ENCODE measurements at places on chromosomes 7 and 10.

- no peak for DNase-seq
These were observed 77.8 kb upstream of the IKZF1 start for GRCh38 chr7:50226669-50227068.

- no peak for DNase-seq
These were observed 149.8 kb upstream of the PRKCQ start for GRCh38 chr10:6729861-6730344.

- no peak for DNase-seq
These were observed 331.5 kb downstream of the CXCL12 start for GRCh38 chr10:44053391-44053790.

GRCh38 chr7:93242106-93242505, 9.9 kb downstream of the VPS50 start:
- no peak for DNase-seq

DNA sequence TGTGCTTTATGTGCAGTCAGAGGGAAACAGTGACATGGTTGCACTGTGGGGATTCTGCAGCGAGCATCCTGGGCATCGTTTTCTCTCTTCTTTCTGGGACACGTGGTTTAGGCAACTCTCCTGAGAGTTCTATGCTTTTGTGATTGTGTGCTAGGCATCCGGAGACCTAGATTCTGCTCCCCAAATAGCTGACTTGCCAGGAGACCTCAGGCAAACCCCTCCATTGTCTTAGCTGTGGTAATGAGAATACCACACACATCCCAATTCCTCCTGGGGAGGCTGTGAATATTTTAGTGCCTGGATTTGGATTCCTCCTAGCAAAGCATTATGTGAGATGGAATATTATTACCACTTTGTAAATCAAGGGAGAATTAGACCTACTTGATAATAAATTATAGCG, 611.9 kb upstream of the C7orf33 start:
- no peak for DNase-seq

- no peak for DNase-seq
These were observed 34.4 kb downstream of the POLR1F start for GRCh38 chr7:19674266-19674960.

- no peak for DNase-seq
These were observed 6.3 kb downstream of the ZNF212 start for GRCh38 chr7:149245744-149246143.

- no peak for DNase-seq
These were observed 24.8 kb upstream of the MKI67 start for GRCh38 chr10:128151031-128151430.

DNA sequence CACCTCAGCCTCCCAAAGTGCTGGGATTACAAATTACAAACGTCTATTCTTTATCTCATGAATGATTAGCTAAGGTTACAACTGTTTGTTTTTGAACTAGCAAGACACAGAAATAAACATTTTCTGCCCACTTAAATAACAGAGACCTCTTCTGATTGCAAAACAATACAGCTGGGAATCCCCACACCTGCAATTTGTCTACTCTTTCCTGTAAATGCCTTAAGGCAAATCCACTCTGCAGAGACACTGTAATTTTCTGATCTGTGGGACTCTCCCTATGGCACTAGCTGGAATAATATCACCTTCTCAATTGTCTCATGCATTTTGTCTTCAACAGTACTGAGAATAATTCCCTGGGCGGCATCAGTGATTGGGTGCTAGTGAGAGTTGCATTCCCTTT, 149.3 kb upstream of the FAM3C start:
- DNase-seq: no peak

- DNase-seq: no peak
These were observed 173.3 kb downstream of the ELFN1 start for GRCh38 chr7:1843271-1843861.

- DNase-seq: no peak
These were observed 9.9 kb downstream of the SMKR1 start for GRCh38 chr7:129512192-129512591.

GRCh38 chr7:12249706-12250105, 38.6 kb downstream of the TMEM106B start:
- no peak for DNase-seq

- no peak for DNase-seq
These were observed 15.3 kb downstream of the NKX2-3 start for GRCh38 chr10:99548041-99548530.

GRCh38 chr7:156117542-156118247, 305.4 kb upstream of the SHH start:
- no peak for DNase-seq

GRCh38 chr7:378551-379455, 88.8 kb downstream of the FOXL3 start:
- no peak for DNase-seq

GRCh38 chr10:1538531-1539061, 198.7 kb downstream of the ADARB2 start:
- DNase-seq: no peak

- DNase-seq: peak; percentile 9
These were observed 42.4 kb upstream of the AGBL3 start for GRCh38 chr7:134943785-134944400.

GRCh38 chr7:117284692-117285091, 38.2 kb downstream of the WNT2 start:
- DNase-seq: no peak

GRCh38 chr7:88150033-88150432, 69.8 kb downstream of the SRI start:
- DNase-seq: no peak

GRCh38 chr10:7664707-7665106, 2.1 kb downstream of the ITIH5 start:
- DNase-seq: no peak

DNA sequence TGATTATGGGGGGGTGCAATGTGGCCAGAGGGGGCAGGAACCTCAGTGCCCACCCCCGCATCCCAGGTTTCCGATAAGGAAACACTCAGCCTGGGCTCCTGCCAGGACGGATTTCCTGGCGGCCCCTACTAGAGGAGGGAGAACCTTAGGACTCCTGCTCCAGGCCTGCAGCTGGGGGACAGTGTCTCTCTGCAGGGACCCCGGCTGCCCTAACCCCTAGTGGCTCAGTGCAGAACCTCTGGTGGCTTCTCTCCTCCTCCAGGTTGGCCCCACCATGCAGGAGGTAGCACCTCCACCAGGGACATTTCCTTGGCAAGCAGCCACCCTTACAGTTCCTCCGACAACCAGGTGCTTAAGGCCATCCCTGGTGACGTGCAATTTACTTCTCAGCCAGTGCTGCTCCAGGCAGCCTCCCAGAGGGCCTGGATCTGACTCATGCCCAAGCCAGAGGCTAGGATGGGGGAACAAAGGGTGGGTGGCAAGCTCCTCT, 31.9 kb downstream of the SH2B2 start:
- no peak for DNase-seq

- no peak for DNase-seq
These were observed 630.7 kb downstream of the PARD3 start for GRCh38 chr10:34184397-34184796.

GRCh38 chr7:123271231-123271630, 71.5 kb upstream of the SLC13A1 start:
- no peak for DNase-seq

DNA sequence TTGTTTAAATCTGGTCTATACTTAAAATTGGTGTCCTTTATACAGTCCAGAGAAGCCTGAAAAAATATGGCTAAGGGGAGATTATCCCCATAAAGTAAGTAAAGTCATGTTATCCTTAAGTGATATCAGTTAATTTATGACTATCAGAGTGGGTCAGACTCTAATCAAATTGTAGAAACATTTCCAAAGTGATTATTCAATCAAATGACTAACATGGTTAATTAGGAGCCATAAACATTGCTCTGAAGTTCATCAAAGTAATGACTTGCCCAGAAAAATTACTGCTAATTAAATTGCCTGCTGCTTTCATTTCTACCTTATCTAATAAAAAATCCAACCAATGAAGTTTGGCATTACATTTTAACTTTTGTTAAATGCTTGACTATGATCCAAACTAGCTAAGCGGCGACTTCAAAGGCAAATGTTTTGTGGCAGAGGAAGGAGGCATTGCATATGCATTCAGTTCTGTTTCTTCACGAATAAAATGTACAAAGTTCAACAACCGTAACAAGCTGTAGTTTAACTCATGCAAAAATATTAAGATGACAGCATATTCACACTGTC, 76.7 kb downstream of the ETV1 start:
- DNase-seq: no peak

GRCh38 chr10:78860260-78860914, 208.4 kb upstream of the ZMIZ1 start:
- DNase-seq: no peak

GRCh38 chr7:7922684-7923385, 45.8 kb upstream of the GLCCI1 start:
- peak; percentile 36 for DNase-seq

- DNase-seq: no peak
These were observed 12.5 kb downstream of the GLI3 start for GRCh38 chr7:42224391-42225003.

GRCh38 chr10:82144153-82144552, 269.2 kb downstream of the NRG3 start:
- no peak for DNase-seq

DNA sequence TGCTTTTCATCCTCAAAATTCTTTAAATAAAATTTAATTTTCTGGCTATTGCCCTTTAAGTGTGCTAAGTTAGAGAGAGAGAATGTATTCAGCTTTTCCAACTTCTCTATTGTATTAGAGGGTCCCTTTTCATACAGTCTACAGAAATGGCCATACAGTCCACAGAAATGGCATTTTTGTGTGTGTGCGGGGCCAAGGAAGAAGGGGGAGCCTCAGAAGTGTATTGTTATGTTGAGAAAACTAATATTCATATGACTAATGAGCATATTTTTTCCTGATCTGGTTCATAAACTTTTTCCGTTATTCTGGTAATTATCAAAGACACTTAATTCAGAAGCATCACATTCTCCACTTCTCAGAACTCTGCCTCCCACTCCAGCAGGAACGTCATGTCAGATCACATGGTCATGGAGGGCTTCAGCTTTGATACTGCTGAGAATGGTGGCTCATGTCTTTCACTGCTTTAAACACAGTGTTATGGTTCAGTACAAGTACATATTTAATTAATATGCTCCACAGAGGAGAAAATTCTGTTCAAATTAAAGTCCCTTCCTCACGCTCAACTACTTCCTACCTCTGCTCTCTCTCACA, 37.1 kb downstream of the ELMO1 start:
- DNase-seq: no peak

- DNase-seq: no peak
These were observed 18.0 kb downstream of the ADAP1 start for GRCh38 chr7:936386-937054.

- DNase-seq: no peak
These were observed 254.5 kb upstream of the RNF32 start for GRCh38 chr7:156386097-156386496.

- DNase-seq: no peak
These were observed 1.8 kb downstream of the CHRM2 start for GRCh38 chr7:136869991-136870865.

DNA sequence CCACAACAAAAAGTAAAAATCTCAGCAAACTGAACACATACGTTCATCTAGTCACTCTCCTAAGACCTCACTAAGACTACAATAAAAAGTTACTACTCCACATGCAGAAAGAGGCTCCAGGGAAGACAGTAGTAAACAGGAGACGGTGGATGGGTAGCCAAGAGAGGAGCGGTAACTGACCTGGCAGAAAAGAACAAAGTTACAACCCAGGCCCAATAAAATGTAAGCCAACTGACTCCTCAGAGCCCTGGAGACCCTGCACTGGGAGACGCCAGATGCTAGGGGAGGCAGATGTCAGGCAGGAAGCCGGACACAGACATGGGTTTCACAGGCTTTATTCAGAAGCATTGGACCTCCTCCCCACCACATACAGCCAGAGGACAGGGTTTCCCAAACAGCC, 181.1 kb upstream of the NFE2L3 start:
- no peak for DNase-seq

DNA sequence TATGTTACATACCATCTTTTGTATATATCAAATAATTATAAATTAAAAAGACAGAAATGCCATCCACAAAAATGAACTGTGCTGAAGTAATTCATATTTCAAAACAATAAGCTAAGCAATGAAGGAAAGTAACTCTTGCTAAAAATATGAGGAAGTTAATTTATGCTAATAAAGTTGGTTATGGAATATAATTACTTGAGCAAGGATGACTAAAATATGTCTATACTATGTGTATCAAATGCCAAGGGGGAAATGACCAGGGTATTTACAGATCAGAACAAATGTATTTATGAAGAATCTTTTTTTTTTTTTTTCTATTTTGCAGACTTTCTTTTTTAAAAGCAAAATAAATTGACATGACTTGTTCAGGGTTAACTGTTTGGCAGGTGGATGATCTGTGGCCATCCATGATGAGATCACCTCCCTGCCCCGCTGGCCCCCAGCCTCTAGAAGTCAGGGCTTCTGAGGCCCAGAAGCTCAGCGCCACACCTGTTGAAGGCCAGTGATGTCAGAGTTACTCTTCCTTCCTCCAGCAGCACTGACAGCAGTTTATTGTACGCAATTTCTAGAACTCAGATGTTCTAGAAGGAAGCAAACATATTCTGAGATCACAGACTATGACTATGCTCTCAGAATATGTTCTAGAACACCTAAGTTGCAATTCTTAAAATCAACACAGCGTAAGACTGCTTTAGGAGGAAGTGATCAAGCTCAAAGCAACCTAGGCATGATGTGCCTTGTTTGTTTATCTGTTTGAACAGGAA, 196.1 kb upstream of the KLF14 start:
- DNase-seq: no peak

DNA sequence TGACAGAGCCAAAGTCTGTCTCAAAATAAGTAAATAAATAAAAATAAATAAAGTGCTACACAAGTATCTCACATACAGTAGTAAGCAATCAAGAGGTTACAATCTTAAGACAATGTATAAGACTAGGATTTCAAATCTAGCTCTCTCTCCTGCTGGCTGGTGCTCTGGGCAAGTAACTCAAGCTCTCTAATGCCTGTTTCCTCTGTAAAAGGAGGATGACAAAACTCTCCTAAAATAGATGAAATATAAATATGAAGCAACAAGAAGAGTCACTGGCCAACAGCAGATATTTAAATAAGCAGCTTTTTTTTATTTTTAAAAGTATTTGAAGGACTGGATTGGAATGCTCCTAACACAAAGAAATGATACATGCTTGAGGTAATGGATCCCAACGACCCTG, 7.2 kb downstream of the SFMBT2 start:
- no peak for DNase-seq

- no peak for DNase-seq
These were observed 467.1 kb downstream of the SDK1 start for GRCh38 chr7:3767917-3768777.
